ENCODE measurements at places on chromosomes 5 and 9. TPM values are rescaled to one million over a fixed set of nuclear protein-coding genes. Genes with fewer than 3 reads are reported as not detected.

KCTD16 gene
- 8.7 TPM for total RNA-seq

SHLD3 gene
- 10.0 TPM for total RNA-seq

GARIN3 gene
- total RNA-seq: not detected

GPX8 gene
- 58.7 TPM for total RNA-seq

LTC4S gene
- 1.1 TPM for total RNA-seq

CANX gene
- 459 TPM for total RNA-seq

EQTN gene
- 1.2 TPM for total RNA-seq

ROR2 gene
- total RNA-seq: 24.1 TPM

TNC gene
- total RNA-seq: 44.4 TPM

RMND5B gene
- 34.6 TPM for total RNA-seq

MSX2 gene
- total RNA-seq: 0.82 TPM

LCN12 gene
- 2.9 TPM for total RNA-seq

TMEM252 gene
- not detected for total RNA-seq

ECM2 gene
- total RNA-seq: 29.1 TPM

BARHL1 gene
- not detected for total RNA-seq
